ENCODE measurements at places on chromosomes 7 and 10. TPM values are rescaled to one million over a fixed set of nuclear protein-coding genes. Genes with fewer than 3 reads are reported as not detected.

The RHOBTB1 gene
- total RNA-seq = 16.2 TPM

The PTPRN2 gene
- total RNA-seq = not detected

- DNase-seq = no peak
Observed at GRCh38 chr7:115494529-115495147, 535.9 kb downstream of the TFEC start.

- DNase-seq = no peak
Observed at GRCh38 chr10:75502838-75503237, 71.4 kb downstream of the LRMDA start.

GRCh38 chr10:58175990-58176900 lies 91.4 kb downstream of the IPMK start:
- DNase-seq = peak; percentile 56

Measured in GM23248 (cell line).